Jurkat, Clone E6-1 (cell line): ENCODE measurements at places on chromosomes 2 and 18.

DNA sequence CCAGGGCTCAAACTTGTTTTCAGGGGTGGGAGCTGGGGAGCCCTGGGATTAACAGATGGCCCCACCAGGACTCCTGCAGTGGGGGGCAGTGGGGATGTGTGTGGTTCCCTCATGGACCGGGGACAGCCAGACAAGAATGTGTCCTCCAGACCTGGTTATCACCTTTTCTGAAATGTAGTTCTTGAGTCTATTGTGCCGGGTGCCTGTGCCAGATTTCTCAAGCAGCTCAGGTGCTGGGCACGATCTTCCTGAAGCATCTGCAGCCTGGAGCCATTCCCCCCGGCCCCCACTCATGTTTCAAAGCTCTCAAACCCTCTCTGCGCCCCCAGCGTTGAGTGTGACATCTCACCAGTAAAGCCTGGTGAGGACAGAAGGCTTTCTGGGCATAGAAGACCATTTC, 48.4 kb upstream of the HAAO start:
- no peak for DNase-seq

DNA sequence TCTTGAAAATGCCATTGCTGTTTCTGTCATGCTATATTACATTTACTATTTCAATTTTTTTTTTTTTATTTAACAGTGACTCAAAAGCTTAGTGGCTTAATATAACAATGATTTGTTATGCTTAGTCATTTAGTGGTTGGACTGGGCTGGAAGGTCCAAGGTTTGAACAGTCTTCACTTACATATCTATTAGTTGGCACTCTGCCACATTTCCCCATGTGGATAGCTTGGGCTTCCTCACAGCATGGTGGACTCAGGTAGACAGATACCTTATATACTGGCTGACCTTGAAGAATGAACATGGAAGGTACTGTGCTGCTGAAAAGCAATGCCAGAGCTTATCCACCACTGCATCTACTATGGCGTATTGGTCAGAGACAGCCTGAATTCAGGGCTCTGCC, 909.5 kb upstream of the SOX11 start:
- no peak for DNase-seq

GRCh38 chr2:7634409-7634808, 717.2 kb downstream of the RNF144A start:
- peak; percentile 37 for DNase-seq

DNA sequence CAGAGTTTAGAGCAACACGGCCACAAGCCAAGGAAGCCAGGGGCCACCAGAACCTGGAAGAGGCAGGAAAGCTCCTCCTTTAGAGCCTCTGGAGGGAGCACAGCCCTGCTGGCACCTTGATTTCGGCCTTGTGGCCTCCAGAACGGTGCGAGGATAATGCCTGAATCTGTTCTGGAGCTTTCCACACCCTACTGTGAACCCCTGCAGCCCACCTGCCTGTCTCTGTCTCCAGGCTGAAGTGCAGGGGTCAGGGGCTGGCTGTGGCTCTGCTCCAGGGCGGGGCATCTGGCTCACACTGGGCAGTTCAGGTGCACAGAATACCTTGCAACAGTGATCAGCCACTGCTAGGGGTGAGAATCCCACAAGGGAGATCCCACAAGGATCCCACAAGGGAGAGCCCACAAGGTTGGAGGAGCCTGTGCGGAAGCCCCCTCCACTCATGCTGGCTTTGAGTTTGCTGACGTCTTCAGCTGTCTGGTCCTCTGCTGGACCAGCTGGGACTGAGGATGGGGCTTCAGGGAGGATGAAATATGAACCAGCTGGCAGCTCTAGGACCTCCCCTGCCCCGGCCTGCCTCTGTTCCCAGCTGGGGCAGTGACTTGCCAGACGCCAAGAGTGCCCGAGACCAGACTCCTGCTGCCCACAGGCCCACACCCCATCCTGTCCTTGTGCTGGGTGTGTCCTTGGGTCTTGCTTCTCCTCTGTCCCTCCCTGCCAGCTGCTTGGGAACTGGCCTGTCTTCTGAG, 56.4 kb upstream of the OTOS start:
- no peak for DNase-seq

- DNase-seq = no peak
Measured at GRCh38 chr2:233829193-233830110, 24.9 kb downstream of the HJURP start.

DNA sequence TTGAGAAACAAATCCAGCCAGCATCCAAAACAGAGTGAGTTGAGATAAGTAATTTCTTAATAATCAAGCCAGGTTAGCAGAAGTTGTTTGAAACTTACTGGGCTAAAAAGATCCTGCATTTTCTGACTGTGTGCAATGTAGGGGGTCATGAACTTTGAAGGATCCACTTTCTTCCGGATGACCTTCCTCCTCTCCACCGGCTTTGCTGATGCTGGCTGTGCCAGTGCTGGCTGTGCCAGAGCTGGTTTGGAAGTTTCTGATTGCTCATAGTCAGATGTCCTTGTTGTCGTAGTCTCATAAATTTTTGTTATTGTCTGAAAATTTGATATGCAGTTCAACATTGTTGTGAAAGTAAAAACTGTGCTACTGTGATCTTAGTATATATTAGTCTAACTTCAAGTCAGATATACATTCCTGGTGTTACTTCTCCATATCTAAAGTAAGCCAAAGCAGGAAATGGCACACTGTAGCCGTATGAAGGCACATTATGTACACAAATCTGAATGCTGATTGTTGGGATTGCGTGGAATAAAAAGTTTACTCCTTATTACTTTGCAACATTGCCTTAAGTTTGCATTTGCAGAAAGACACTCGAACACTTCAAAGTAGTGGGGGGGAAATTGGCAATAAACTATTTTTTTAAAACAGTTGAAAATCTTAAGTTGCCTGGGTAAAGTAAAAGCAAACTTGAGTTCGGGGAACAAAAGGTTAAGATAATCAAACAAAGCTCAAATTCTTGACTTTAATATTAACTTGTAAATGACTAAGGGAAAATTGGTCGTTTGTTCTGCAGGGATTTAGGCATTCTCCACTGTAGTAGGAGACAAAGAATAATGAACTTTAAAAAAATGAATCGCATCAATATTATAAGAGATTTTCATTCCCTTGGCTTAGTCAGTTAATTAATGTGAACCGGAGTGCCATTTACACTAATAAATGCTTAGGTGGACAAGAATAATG, 6.4 kb downstream of the NEB start:
- DNase-seq = no peak

GRCh38 chr2:169887120-169887519, 59.9 kb downstream of the UBR3 start:
- no peak for DNase-seq

DNA sequence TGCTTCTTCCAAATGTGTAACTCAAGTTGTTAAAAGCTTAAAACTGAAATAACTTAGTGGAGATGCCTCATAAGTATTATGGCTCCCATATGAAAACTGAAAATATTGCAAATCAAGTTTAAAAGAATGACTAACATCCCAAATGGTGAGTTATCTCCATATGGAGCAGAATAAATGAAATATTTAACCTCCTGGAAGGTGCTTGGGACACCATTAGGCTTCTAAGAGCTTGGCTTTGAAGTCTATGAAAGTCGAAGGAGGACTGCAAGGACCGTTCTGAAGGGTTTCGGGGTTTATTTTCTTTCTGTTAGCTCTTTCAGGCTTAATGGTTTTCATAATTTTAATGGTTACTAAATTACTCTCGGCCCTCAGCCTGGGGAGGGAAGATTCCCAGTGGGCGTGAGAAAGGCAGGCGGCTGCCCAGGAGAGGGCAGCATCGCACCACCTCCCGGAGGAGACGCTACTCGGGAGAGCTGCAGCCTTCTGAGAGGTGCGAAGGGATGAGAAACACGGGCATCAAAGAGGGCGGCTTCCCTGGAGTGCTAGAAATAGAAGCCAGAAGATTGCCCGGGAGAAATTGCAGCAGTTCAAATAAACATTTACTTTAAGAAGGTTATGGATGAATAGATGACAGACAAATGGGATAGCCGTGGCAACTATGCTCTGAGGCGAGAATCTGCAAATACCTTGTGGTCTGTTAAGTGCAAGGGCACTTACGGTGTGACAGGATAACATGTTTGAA, 43.1 kb downstream of the MAP3K19 start:
- DNase-seq = peak; percentile 38

DNA sequence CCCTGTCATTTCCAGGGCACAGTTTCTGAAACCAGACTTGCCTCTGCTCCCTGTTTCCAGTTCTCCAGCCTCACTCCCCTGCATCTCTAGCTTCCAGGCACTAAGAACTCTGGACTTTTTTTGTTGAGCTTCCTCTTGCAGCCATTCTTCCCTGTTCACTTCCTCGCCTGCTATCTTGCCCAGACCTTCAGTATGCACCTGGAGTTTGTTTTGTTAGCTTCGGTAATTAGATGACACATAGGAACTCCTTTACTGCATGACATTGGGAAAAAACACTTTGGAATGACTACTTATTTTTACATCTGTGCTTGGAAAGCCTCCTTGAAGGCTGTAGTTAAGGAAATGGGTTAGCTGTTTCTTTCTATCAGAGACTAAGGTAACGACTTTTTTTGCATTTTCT, 35.2 kb downstream of the OTOF start:
- DNase-seq = no peak

DNA sequence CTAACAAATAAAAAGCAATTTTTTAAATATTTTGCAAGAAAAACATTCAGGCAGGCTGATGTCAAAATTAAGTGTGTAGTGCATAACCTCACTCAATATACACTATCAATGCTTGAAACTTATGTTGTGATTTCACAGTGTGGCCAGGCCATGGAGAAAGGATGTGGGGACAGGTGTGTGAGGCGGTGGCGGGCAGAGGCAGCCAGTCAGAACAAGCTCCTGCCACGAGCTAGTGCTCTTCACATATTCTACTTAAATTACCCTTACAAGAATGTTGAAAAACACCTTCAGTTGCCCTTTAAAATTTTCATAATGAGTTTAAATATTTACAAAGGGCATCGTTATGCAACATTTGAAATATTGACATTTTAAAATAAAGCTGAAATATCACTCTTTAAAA, 43.2 kb downstream of the CYB5A start:
- DNase-seq = peak; percentile 16

DNA sequence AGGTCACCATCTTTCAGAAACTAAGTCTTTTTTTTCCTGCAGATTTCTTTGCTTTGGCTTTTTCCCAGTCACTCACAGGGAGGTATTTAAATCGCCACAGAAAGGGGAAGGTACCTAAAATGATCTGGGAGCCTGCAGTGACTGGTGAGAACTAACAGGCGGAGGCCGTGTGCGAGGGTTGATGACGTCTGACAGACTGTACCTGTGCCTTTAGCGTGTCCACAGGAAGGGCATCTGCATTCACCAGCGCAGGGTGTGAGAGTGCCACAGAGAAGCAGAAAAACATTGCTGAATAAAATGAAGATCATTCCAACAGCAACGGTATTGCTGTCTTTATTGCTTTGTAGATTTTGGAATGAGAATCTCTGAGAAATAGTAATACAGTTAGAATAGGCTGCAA, 5.7 kb downstream of the CTDP1 start:
- no peak for DNase-seq

DNA sequence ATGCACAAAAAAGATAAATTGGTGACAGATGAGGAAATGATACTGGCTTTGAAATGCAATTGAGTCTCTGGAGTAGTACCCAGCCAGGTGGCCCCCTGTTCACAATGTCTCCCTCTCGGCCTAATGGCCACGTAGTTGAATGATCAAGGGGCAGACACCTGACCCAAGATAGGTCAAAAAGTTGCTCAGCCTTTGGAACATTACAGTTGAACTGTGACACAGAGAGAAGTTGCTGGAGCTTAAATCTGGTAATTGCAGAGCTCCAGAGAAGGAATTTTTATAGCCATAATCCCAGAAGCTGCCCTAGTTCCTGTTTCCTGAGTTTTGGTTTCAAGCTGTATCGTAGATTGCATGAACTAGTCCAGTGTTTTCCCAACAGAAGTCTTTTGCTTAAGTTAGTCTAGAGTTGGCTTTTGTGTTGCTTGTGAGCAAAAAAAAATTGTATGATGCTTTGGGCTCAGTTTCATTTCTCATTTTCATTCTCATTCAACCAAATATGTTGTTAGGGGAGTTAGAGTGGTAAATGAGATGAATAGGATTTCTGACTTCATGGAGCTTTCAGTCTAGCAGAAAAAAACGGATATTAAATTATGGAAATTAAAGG, 117.9 kb downstream of the CSRNP3 start:
- no peak for DNase-seq

GRCh38 chr18:36130039-36130831, 536 bp downstream of the ELP2 start:
- no peak for DNase-seq

GRCh38 chr2:152490686-152491455, 155.9 kb downstream of the FMNL2 start:
- DNase-seq = no peak

DNA sequence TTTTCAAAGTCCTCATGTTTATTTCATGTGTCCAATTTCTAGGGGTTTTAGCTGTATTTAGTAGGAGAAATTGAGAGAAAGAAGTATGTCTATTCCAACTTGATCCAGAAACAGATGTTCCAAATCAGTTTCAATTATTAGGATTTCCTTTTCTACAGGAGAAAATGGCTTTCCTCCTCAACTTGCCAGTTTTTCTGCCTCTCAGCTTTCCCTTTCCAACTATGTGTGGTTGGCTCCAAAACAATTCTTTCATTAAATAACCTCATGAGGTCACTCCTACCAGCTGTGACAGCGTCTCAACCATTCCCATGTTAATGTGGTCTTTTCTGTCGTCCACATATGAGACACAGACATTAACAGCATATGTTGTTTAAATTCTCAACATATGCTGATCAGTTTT, 13.1 kb downstream of the XIRP2 start:
- no peak for DNase-seq

GRCh38 chr2:228590681-228591080, 409.2 kb upstream of the SPHKAP start:
- no peak for DNase-seq

DNA sequence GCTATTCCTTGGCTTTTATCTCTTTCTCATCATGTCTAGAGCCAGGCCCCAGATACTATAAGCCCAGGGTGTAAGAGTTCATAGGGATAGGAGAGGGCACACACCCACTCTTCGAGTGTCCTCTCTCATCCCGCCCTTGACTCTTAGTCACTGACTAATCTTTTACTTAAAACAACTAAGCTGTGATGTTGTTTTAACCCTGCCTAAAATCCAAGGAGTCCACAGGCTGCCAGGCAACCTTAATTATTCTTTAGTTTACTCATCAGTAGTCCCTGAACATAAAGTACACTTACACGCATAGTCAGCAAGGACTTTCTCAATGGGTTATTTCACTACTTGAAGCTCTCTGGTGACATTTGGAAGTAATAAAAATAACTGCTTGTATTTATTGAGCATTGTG, 28.4 kb downstream of the GREB1L start:
- no peak for DNase-seq

GRCh38 chr2:20506201-20506685, 59.4 kb downstream of the RHOB start:
- DNase-seq = no peak

- no peak for DNase-seq
Measured at GRCh38 chr2:70396612-70397011, 94.7 kb upstream of the FAM136A start.

GRCh38 chr2:39128919-39129391, 8.1 kb upstream of the SOS1 start:
- no peak for DNase-seq

GRCh38 chr2:238104226-238104690, 4.1 kb downstream of the ESPNL start:
- no peak for DNase-seq
